ENCODE measurements at places on chromosomes 3 and 15.

DNA sequence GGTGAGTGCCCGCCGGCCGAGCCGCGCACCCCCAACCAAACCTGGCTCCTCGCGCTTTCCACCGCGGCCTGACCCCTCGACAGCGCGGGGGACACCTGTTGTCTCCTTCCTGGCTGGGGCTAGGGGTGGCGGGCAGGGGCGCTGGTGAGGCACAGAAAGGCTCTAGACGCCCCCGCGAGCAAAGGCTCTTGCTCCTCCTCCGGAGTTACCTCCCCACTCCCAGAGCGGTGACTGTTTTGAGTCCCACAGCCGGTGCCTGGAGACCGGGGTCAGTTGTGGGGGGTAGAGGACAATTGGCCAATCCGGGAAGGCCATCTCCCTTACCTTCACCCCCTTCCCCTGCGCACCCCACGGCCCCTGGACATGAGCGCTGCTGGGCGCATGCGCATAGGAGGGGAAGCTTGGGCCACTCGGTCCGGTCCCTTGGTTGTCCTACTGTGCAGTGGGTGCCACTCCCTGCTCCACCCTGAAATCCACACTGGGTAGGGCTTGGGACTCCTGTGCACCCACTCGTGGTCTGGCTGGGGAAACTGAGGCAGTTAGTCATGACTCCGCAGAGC lies 554 bp downstream of the CHST13 start:
- DNase-seq: no peak

DNA sequence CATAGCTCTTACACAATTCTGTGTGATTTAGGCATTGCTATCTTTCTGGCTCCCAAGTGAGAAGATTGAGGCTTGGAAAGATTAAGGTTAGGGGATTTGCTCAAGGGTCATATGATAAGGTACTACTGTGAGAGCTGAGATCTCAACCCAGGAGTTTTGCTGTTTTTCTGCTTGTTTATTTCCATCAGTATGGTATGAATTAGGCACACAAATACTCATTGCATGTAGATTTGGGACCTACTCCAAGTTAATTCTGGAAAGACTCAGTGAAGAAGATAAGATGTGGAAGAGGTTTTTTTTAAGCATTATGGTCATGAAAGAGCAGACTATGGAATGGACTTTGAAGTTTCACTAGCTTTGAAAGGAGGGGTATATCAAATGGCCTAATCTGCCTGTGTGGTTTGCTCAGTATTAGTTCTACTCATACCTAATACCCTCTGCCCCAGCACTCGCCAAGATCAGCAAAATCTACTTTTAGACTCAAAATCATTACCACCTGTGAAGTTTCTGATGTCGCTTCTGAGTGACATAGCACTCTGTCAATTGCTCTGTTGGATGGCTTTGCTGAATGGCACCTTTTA lies 12.5 kb downstream of the MBNL1 start:
- DNase-seq: no peak

DNA sequence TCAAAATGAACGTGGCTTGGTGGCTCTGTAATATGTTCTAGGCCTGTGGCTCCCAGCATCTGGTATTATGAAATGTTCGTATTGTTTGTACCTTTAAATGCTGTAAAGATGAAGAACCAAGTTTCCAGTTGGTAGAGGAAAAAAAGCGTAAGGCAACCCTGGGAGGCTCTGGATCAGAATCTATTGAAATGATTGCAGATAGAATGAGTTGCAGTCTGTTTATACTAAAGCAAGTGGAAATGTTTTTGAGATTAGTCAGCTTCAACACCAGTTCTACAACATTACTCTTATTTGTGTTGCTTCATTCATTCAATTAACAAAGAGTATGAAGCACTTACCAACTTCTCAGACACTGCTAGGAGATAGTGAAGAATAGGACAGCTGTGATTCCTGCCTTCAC lies 5.3 kb downstream of the ARL6IP5 start:
- DNase-seq: peak; percentile 52

- DNase-seq: no peak
Measured at GRCh38 chr3:177089901-177090300, 107.4 kb downstream of the TBL1XR1 start.

DNA sequence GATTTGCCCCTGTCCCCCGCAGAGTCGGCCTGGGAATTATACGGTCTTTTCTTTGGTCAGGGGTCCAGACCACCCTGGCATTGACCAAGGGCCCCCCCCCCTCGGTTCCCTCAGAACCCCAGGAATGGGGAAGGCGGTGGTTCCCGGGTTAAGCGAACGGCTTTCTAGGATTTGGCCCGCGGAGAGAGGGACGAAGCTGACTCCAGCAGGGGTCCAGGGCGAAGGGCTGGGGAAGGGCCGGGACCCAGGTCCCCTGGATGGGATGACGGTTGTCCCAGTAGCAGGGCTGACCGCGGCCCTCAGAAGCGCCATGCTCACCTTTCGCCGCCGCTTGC lies 274 bp downstream of the RRP9 start:
- DNase-seq: no peak

DNA sequence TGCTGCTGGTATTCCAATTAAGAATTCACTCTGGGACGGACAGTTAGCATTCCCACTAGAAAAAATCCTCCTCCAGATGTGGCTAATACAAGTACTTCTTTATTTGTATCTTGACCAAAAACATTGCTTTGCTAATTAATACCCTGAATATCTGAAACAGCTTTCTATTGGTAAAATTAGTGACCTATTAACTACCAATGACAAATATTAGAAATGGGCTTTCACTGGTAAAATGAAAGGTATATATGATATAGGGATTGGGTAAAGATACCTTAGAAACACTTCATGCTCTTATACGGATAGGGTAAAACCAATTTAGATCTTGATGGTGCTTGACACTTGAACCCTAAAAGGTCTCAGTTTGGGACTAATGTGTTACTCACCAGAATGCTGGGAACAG lies 52.3 kb downstream of the CRTAP start:
- DNase-seq: no peak

DNA sequence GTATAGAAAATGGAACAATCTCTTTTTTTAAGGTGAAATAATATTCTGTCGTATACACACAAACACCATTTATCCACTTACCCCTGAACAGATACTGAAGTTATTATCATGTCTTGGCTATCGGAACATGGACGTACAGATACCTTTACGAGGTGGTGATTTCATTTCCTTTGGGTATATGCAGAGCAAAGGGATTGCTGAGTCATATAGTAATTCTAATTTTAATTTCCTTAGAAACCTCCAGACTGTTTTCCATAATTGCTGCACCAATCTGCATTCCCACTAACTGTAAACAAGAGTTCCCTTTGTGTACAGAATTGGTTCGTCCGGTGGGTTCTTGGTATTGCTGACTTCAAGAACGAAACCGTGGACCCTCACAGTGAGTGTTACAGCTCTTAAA lies 179.4 kb downstream of the SHOX2 start:
- DNase-seq: no peak

- DNase-seq: no peak
Measured at GRCh38 chr3:57530071-57530608, 14.0 kb downstream of the DNAH12 start.

- no peak for DNase-seq
Measured at GRCh38 chr3:31371484-31372177, 161.1 kb upstream of the STT3B start.

- DNase-seq: no peak
Measured at GRCh38 chr3:195763076-195763830, 42.5 kb downstream of the MUC20 start.

DNA sequence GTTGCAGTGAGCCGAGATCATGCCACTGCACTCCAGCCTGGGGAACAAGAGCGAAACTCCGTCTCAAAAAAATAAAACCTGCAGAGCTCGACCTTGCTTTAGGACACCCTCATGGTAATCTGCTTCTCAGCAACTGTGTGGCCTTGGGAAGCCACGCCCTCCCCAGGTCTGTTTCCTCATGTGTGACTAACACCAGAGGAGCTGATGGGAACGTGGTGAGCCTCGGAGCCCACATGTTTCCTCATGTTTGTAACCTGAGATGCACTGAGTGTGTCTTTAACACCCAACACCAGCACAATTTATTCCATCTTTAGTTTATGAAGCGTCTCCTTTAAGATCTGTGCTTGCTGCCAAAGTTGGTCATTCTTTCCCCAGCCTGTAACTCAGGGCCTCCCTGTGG lies 142.8 kb downstream of the OCA2 start:
- no peak for DNase-seq

- DNase-seq: no peak
Measured at GRCh38 chr3:43858294-43858701, 167.6 kb downstream of the ABHD5 start.

DNA sequence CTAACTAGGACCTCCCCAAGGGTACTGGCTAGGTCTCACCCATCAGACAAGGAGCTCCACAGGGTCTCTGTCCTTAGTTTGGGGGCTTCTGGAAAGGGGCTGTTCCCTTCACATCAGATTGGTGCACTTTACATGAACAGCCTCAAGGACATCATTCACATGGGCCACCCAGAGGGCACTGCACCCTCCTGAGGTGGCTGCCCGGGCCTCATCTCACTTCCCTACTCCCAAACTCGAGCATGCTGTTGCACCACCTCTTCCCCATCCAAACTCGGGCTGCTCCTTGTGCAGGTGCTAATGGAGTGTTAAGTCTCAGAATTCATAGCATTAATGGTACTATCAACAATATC lies 48.1 kb downstream of the RAB11A start:
- DNase-seq: no peak

DNA sequence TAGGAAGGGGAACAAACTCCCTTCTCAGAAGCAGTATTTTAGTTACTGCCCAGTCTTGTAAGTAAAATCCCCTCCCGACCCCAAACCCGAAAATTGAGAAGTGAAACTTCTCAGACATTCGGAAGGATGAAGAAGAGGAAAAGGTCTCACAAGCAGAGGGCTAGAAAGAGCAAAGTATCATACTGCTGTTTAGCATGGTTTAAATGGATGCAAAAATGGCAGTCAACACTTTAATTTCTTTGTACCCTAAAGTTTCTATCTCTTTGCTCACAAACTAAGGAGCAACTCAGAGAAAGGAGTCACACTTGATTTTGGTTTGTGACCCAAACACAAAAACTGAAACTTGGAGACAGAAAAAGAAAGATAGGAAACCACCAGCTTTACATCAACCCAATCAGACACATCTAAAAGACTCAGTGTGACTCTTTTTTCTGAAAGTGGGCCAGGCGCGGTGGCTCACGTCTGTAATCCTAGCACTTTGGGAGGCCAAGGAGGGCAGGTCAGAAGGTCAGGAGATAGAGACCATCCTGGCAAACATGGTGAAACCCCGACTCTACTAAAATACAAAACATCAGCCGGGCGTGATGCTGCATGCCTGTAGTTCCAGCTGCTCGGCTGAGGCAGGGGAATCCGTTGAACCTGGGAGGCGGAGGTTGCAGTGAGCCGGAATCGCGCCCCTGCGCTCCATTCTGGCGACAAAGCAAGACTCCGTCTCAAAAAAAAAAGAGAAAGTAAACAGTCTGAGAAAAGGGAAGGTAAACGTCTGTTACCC lies 63.2 kb upstream of the ATP11B start:
- no peak for DNase-seq

- no peak for DNase-seq
Measured at GRCh38 chr15:75042730-75043508, 19.5 kb downstream of the PPCDC start.

- no peak for DNase-seq
Measured at GRCh38 chr15:47473832-47474231, 243.5 kb upstream of the SEMA6D start.

- no peak for DNase-seq
Measured at GRCh38 chr3:81778678-81779182, 17.3 kb upstream of the GBE1 start.

DNA sequence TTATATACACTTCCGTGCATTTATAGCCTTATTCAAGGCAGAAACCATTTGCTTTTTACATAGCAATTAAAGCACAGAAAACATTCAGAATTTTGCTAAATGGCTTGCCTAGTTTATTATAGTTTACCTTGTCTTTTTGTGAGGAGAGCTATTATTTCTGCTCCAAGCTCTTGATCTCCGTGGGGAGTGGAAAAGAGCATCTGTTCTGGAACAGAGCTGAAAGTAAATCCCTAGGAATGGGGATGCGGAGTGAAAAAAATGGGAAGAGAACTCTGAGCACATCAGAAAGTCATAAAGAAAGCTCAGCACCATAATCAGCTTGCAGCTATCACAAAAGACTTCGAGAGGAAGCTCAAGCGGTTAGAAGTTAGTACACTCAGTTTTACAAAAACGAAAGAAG lies 1006.7 kb downstream of the ROBO2 start:
- DNase-seq: no peak

- no peak for DNase-seq
Measured at GRCh38 chr3:16740515-16740914, 135.3 kb upstream of the DAZL start.

- DNase-seq: no peak
Measured at GRCh38 chr3:184713040-184713355, 1.1 kb upstream of the MAGEF1 start.

GRCh38 chr3:101081999-101082398 lies 88.8 kb upstream of the ABI3BP start:
- DNase-seq: no peak

GRCh38 chr3:98954791-98955604 lies 53.5 kb upstream of the DCBLD2 start:
- no peak for DNase-seq

DNA sequence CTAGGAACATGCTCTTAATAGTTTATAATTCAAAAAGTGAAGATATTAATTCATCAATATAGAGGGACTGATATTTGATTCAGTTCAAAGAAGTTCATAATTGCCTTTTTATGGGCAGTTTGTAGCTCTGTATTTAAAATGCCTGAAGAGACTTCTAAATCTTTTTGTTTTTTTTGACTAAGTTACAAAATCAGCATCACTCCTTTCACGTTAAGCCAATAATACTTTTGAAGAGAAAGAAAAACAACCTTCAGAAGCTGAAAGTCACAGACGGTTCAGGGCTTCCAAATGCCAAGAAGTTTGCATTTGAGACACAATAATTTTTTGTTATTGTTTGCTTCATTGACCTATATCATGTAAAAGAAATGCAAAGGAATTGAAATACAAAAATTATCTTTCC lies 394.6 kb upstream of the NR2F2 start:
- DNase-seq: no peak

Measured in AG04449 (cell line).